Stimulated activated CD8-positive, alpha-beta memory T cell treated with anti-CD3 and anti-CD28 coated beads, Interleukin-4, amount 100 ng/mL, for 4 hours (primary cell): ENCODE measurements at places on chromosomes 13 and 19.

- no peak for DNase-seq
These were observed 176.8 kb upstream of the ZNF507 start for GRCh38 chr19:32168606-32169005.

DNA sequence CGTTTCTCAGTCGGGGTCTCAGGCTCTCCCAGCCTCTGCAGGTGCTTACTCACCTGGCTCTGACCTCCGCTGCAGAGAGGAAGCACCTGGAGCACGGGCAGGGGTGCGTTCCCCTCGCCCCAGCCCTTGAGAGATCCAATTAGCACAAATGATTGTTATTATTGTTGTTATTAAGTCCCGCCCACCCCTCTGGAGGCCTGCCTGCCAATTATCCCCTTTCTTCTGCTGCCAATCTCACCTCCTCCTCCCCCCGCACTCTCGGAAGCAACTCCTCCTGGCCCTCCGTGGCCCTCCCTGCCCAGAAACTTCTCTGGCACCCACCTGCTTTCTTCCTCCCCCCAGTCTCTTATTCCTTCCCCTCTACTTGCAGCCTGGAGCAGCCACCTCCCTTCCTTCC is 8.8 kb downstream of the ZNF787 start:
- no peak for DNase-seq

GRCh38 chr13:113407103-113407530 is 43.2 kb upstream of the GRTP1 start:
- DNase-seq, result no peak

GRCh38 chr13:45370922-45371406 is 30.0 kb upstream of the TPT1 start:
- DNase-seq, result peak; percentile 18
